ENCODE measurements at places on chromosomes 13 and 19. TPM values are rescaled to one million over a fixed set of nuclear protein-coding genes. Genes with fewer than 3 reads are reported as not detected.
A peak's percentile ranks its signal among the peaks of the same experiment; 100 is the strongest.

DNA sequence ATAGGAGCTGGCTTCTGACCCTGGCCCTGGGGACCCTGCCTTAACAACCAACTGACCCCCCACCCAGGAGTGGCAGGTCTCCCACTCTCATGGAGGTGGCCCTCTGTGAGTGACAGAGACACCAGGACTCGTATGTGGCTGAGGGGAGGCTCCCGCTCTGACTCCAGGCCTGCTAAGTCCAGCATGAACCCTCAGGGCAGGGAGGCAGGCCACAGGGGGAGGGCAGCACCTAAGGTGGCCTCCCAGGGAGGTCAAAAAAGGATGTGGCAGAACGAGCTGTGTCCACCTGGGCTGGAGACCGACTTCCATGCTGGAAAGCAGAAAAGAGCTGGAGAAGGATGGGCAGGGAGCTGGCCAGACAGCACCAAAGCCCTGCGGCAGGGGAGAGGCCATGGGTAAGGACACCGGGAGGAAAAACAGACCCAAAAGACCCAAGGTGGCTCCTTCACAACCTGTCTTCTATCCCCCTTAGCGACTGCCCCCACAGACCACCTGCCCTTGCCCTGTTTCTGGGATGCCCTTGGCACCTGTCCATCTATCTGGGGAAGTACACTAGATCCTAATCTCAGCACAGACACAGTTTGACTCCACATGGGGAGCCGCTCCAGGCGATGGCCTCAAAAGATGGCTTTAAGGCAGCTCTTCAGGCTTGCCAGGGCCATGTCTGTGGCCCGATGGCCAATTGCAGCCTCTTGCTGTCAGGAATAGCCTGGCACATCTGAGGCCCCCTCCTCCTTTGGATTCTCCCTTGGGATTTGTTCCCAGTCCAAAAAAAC lies 10.5 kb upstream of the SLC35E1 start:
- peak; percentile 72 for DNase-seq

- peak; percentile 51 for DNase-seq
Observed at GRCh38 chr19:39422020-39422419, 9.6 kb downstream of the PLEKHG2 start.

- DNase-seq: peak; percentile 23
Observed at GRCh38 chr13:113756441-113757097, 2.5 kb upstream of the TMEM255B start.

GRCh38 chr19:30567536-30568232 lies 195.5 kb downstream of the ZNF536 start:
- DNase-seq: no peak

DNA sequence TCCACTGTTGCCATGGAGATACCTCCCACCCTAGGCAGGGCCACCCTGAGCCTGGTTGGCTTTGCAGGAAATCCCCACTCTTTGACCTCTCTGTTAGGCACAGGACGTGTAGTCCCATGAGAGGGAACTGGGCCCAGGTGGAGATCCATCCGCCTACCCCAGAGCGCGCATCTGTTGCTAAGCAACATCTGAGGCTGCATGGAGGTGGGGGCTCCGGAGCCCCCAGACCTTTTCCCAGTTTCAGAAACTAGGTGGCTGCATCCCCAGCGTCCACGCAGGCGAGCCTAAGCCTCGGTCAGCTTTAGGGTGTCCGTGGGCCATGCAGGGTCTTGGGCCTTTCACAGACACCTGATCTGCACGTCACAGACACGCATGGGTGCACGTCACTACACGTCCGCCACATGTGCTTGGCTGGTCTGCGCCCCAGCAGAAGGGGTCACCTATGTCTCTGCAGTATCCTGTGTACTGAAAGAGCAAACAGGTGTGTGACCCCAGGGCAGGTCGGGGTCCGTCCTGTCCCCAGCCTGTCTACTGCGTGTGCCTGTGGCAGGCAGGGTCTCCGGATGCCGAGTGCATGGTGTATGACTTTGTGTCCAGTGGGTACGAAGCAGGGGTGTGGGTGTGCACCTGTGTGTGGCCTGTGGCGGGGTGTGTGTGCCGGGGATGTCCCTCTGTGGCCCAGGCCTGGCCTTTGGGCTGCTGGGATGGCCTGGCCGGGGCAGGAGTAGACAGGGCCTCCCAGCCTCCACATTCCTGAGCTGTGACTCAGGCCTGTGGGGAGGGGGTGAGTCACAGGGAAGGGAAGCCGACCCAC lies 4.1 kb upstream of the CIRBP start:
- peak; percentile 100 for DNase-seq

GRCh38 chr19:51751655-51752054 lies at the start of gene FPR1:
TSS of gene FPR1 (minus strand) at chr19:51751878. CDS start at chr19:51746994, 4,884 bp downstream.
- peak; percentile 75 for DNase-seq

- DNase-seq: peak; percentile 43
Observed at GRCh38 chr13:20149762-20150161, 11.1 kb downstream of the GJA3 start.

DNA sequence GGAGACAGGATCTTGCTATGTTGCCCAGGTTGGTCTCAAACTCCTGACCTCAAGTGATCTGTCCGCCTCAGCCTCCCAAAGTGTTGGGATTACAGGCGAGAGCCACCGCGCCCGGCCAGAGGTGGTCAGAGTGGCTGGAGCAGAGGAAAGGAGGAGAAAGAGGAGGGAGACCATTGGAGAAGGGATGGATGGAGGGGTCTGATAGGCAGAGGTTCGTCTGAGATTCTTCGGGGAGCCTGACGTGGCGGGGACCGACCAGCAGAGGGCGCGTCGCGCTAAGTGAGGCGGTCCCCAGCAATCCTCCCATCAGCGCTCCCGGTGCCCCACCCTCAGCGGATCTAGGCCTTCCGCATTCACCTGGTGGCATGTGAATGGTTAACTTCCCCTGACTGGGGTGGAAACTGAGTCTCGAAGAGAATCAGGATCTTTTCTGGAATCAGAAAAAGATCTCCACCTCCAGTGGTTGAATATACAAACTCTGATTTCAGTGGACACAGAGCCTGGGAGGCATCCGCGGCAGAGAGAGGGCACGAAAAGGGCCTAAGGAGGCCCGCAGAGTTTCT lies 8.8 kb downstream of the GTPBP3 start:
- DNase-seq: peak; percentile 97

DNA sequence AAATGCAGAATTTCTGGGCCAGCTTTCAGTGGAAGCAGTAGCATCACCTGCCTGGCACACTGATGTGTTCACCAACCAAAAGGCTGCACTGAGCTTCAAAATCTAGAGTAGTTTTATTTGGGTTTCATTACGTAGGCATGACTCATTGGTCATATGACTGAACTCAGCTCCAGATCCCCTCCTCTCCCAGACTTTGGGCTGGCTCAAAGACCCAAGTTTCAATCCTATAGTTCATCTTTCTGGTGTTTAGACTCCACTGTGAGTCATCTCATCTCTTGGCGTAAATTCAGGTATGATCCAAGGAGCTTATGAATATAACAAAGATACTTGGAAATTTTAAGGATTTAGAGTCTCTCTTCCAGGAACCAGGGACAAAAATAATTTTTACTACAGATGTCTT lies 17.7 kb downstream of the ZMYM5 start:
- DNase-seq: peak; percentile 97

- no peak for DNase-seq
Observed at GRCh38 chr19:2352121-2352520, 7.9 kb upstream of the TMPRSS9 start.

RASAL3 gene
- under 0.01 TPM for total RNA-seq

- peak; percentile 98 for DNase-seq
Observed at GRCh38 chr19:33795370-33796163, 1.1 kb upstream of the KCTD15 start.

GRCh38 chr19:56687031-56687430 lies 15.5 kb upstream of the ZNF835 start:
- DNase-seq: no peak

GRCh38 chr19:55460670-55461258 lies 678 bp downstream of the ISOC2 start:
- DNase-seq: peak; percentile 97

DNA sequence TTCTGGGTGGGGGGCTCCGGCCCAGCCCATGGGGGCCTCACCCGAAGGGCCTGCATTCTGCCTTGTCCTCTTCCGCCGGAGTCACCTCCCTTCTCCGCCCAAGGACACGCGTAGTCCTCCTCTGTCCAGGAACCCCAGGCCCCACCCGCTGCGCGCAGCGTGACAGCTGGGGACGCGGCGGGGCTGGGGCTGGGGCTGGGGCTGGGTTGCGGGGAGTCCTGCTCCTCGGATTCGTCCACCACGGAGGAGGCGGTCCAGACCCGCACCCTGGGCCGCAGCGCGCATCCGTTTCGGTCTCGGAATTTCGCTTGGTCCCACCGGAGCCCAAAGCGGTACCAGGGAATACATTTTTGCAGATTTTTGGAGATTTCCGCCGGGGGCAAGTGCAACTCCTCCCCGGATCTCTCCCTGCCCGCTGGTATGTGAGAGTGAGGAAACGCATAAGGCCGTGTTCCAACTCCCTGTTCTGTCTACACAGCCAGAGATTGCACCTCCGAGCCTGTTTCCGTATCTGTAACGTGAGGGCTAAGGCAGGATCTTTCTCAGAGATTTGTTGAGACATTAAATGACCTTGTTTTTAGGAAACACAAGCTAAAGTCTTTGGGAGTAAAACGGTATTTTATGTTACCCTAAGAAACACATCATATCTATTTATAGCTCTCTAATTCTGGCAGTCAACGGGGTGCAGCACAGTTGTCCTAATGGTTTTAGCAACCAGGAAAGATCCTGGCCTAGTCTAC lies at the start of gene COX7A1:
COX7A1 (minus strand) TSS at position 96 of the 740 bp plus-strand sequence; CDS start at position 56, 40 bp downstream.
- DNase-seq: peak; percentile 92

GRCh38 chr13:39490136-39490535 lies 112.9 kb downstream of the LHFPL6 start:
- no peak for DNase-seq

Measured in osteoblast (primary cell).